ENCODE measurements at places on chromosomes 4 and X.

GRCh38 chrX:152923599-152923998 lies 25.7 kb downstream of the ZNF185 start:
- no peak for DNase-seq

GRCh38 chr4:124123181-124123580 lies 589.4 kb downstream of the ANKRD50 start:
- DNase-seq: no peak

DNA sequence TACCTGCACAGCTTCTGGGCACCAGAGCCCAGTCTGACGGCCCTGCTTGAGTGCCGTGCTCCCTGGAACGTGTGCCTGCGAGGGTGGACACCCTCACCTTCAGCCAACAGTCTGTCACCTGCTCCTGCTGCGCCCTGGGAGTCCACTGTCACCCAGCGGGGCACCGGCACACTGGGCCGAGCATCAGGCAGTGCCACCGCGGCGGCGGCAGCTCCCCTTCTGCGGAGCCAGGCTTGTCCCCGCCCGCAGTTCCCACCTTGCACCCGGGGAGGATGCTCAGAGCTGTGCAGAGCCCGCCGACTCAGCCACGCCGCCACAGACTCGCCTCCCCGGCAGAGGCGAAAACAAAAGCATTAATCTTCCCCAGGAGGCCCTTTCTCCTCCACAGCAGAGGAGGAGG lies 86.8 kb downstream of the ABLIM2 start:
- no peak for DNase-seq

GRCh38 chr4:86155766-86156165 lies 204.1 kb downstream of the MAPK10 start:
- no peak for DNase-seq

DNA sequence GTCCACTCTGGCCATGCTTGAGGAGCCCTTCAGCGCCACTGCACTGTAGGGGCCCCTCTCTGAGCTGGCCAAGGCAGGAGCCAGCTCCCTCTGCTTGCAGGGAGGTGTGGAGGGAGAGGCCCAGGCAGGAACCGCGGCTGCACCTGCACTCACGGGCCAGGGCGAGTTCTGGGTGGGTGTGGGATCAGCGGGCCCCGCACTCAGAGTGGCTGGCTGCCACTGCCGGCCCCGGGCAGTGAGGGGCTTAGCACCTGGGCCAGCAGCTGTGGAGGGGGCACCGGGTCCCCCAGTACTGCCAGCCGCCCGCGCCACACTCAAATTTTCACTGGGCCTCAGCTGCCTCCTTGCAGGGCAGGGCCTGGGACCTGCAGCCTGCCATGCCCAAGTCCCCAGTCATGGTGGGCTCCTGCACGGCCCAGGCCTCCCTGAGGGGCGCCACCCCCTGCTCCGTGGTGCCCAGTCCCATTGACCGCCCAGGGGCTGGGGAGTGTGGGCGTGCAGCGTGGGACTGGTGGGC lies 347.2 kb upstream of the SPOCK3 start:
- DNase-seq: no peak

- no peak for DNase-seq
Measured at GRCh38 chr4:8207314-8207713, 8.2 kb downstream of the SH3TC1 start.

DNA sequence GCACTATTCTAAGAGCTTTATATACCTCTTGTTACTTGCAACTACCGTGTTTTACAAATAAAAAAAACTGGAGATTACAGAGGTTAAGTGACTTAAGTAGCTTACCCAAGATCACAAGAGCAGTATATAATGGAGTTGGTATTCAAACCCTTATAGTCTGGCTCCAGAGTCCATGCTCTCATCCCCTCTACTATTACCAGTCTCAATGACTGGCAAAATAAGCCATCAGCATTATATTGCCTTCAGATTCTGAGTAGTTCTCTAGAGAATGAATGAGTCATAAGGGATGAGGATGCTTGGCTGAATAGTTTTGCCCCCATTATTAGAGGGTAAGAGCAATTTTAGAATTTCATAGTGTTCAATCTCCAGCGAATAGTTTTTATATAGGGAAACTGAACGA lies 170.1 kb upstream of the ATOH1 start:
- DNase-seq: no peak

DNA sequence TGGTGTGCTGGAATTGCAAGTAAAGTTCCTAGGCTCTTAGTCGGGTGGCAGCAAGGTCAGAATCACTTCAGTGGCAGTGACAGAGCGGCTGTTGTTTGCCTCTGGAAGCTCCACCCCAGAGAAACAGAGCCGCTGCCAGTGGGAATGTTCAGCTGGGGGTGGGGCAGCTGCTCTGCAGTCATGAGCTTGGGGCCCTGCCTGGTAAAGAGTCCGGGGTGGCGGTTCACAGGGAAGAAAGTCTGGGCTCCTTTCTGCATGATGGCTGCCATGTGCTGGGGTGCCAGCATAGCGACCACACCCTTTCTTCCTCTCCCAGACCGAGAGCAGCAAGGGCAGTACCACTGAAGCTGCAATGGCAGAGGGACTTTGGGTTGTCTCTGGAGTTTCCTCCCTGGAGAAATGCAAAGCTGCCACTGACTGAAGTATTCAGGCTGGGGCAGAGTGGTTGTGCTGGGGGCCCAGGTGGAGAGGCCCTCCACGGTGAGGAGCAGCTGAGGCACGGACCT lies 108.8 kb upstream of the CENPE start:
- no peak for DNase-seq

GRCh38 chrX:46554942-46555341 lies 9.7 kb upstream of the ZNF674 start:
- no peak for DNase-seq

DNA sequence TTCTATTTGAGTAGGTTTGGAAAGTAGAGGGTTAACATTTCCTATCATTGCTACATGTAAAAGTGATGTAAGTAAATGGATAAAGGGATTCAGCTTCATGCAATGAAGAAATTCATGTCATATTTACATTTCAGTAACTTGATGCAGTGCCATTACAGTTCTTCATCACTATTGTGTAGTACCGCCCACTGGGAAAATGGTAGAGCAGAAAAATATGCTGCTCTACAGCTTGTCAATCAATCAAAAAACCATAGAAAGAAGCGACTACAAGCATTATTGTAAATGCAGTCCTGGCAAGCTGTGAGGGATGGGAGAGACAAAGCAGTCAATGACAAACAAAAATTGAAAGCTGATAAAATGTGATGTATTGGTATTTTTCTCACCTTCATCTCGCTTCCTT lies 1597.9 kb downstream of the RPA4 start:
- DNase-seq: no peak

DNA sequence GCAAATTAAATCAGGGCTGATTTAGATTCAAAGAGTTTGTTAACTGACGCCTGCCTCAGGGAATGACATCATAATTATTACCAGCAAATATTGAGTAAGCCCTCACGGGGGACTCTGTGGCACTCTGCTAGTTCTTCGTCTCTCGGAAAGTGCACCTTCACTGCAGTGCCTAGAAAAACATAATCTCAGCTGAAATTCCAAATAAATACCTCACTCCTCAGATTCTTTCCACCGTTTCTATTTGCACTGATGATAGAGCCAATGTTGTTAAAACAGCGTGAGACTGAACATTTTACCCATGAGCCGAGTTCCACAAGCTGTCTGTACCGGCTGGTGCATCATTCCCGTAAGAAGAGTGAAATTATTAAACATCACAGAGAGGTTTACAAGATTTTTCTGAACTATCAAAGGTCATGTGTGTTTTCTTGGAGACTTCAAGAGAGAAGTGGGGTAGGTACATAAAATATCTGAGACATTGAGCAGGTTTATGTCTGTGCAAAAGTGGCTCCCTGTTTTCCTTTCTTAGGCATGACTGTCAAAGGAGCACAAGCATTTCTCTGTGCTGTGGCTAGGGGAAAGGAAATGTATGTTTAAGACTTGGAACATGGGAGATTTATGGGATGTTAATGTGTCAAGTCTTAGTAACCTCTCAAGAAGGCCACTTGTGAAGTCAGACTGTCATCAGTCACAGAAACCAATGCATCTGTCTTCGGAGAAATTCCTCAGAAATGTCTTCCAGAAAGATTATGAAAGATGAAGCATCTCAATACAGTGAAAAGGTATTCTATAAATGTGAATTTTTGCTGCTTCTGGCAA lies 119.6 kb downstream of the CBLL2 start:
- no peak for DNase-seq

All from stimulated activated CD4-positive, alpha-beta T cell treated with anti-CD3 and anti-CD28 coated beads, Interleukin-15, amount 100 ng/mL, for 24 hours (primary cell).